ENCODE measurements at places on chromosomes 4 and X. TPM values are rescaled to one million over a fixed set of nuclear protein-coding genes. Genes with fewer than 3 reads are reported as not detected.

- peak; percentile 8 for DNase-seq
Observed at GRCh38 chrX:129115104-129115503, 408.2 kb downstream of the SMARCA1 start.

- no peak for DNase-seq
Observed at GRCh38 chr4:26862381-26862915, 1.8 kb downstream of the STIM2 start.

DNA sequence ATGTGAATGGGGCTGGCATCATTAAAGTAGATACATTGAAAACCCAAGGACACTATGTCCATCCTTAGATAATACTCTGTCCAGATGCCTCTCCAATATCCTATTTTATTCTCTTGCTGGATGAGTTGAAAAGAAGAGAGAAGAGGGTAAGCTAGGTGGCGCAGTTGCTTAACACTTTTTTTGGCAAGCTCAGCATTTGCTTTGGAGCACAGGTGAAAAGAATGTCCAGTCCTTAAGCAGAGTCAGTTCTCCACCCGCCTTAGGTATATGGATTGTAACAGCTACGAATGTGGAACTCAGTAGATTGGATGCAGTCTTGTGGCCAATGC is 208.4 kb downstream of the NWD2 start:
- peak; percentile 48 for DNase-seq

- no peak for DNase-seq
Observed at GRCh38 chrX:151488677-151489076, 74.8 kb upstream of the PASD1 start.

GRCh38 chr4:82017680-82018079 is 356.1 kb downstream of the HNRNPD start:
- peak; percentile 32 for DNase-seq

DNA sequence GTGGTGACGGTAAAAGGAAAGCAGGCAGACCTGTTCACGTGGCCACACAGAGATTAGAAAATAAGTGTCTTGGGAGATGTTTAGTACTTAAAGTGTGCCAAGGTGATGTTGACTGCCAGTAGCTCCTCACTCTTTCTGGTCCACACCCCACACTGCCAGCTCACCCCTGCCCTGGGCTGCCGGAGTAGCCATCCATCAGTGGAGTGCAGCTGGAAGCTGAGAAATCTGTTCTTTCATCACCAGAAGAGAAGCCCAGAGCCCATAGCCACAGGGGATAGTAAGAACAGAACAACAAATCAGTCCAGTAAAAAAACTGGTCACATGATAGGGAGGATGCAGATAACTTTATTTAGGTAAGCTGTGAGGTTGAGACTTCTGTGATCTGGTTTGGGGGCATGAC is 64.1 kb downstream of the WWC2 start:
- no peak for DNase-seq

The BEND2 gene
- total RNA-seq: not detected

The VGLL1 gene
- not detected for total RNA-seq

All from IMR-90 (cell line).